Effector memory CD4-positive, alpha-beta T cell (primary cell): ENCODE measurements at places on chromosomes 3 and 15.
A peak's percentile ranks its signal among the peaks of the same experiment; 100 is the strongest.

DNA sequence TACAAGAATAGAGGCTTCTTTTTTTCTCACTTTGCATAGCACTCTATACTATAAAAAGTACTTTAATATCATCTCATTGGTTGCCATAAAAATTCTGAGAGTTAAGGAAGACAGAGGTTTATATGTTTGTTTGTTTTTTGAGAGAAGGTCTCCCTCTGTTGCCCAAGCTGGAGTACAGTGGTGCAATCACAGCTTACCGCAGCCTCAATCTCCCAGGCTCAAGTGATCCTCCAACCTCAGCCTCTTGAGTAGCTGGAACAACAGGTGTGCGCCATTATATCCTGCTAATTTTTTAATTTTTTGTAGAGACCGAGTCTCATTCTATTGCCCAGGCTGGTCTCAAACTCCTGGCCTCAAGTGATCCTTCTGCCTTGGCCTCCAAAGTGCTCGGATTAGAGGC lies 250.2 kb downstream of the LPP start:
- no peak for DNase-seq

GRCh38 chr15:43105077-43105736 lies 631 bp downstream of the UBR1 start:
- no peak for DNase-seq

DNA sequence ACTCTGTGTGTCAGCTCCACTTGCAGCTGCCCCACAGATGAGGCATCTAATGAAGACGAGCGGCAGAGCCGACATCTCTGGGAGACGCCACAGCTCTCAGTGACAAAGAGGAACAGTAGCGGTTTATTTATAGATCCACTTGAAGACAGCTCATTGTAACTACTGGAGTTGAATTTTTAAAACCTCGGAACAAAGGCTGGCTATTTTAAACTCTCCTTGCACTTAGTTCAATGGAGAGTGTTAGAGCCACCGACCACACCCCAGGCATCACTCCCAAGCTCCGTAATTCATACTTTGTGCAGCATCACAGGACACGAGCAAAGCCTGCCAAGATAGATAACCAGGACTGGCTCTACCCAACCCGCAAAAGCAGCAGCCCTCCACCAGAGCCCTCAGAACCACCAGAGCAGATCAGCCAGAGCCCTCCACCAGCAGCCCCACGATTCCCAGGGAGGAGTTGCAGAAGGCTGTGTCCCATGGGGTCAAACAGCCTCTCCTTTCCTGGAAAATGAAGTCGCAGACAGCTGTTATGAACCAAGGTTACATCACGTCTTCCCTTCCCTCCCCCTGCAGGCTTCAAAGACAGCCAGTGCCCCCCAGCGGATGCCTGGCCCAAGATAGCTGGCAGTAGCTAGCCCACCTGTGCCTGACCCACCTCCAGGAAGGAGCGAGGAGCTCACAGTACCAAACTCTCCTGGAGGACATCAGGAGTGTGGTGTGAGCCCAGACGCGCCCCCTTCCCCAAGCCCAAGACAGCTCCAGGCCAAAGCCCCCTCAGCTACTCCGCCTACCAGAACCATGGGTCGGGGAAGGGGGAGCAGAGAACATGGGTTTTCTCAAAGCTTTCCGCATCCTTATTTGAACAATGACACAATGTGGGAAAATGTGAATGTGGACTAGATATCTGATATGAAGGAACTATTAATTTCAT lies 45.7 kb downstream of the POC1A start:
- no peak for DNase-seq

DNA sequence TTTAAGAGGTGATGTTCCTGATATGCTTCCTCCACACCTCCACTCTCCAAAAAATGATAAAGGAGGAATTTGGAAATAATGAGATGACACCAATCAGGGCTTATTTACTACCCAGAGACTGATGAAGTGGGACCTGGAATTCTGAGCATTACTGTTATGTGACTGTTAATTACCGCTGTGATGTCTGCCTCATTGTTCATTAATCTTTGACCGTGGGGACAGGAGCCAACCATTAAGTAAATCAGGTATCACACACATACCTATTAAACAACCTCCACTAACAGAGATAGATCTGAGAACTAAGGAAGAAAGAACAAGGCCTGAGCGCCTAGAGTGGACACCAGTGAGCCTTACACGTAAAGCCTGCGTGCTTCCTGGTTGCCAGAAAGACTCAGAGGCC lies 37.7 kb downstream of the ABHD5 start:
- DNase-seq = no peak

GRCh38 chr3:79184251-79184650 lies 583.5 kb downstream of the ROBO1 start:
- DNase-seq = no peak

GRCh38 chr3:190533511-190534281 lies 19.8 kb downstream of the IL1RAP start:
- no peak for DNase-seq

DNA sequence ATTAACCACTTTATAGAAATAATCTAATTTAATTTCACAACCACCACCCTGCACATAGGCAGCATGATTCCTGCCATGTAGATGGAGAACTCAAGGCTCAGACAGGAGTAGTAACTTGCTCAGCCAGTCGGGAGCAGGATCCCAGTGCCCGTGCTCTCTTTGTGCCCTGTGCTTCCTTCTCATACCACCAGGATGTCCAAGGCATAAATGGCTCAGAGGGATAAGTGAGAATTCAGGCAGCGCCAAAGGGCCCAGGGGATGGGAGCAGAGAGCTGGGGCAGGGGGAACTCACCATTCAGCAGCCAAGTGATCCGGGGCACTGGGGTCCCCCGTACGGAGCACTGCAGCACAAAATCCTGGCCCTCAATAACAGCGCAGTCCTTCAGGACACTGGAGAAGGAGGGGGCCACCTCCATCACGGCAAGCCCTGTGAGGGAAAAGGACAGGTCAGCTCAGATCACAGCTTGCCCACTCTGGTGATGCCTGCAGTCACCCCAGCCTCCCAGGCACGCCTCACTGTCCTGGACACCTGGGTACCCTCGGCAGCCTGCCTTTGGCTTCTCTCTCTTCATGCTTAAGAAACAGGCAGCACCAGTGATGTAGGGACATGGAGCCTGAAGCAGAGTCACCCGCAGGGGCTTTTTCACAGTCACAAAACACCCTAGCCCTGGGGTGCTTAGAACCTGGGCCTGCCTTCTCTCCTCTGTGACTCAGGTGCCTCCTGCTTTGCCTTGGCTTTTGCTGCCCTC lies 141.0 kb upstream of the HACD2 start:
- no peak for DNase-seq

DNA sequence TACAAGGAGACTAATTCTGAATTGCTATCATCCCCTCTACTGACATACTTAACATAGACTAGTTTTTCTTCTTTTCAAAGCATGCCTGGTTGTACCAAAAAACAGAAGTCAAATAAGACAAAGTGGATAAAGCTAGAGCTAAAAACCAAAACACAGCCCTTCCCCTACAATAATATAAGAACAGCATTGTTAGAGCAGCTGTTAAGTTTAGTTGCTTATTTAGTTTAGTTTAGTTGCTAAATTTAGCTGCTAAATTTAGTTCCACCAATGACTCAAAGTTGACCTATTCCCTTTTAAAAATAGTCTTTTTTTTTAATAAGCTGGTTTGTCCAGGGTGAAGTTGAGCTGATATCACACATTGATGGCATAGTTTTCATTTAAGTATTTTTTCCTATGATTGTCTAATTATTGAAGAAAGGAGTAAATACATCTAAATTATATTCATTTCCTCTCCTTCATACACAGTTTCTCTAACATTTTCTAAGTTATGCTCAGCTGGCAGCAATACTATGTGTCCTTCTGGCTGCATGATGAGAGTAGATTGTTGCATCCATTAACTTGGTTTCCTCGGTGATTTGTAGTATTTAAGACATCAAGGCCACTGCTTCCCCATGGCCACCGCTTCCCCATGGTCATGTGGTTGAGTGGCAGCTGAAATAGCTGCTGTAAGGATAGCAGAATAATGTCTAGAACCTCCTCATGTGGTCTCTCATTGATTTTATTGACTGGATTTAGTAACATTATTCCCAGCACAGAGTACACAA lies 718.6 kb upstream of the NECTIN3 start:
- no peak for DNase-seq

GRCh38 chr3:69205385-69205784 lies 83.0 kb upstream of the LMOD3 start:
- DNase-seq = no peak

- no peak for DNase-seq
Observed at GRCh38 chr15:63233667-63234423, 43.6 kb upstream of the APH1B start.

DNA sequence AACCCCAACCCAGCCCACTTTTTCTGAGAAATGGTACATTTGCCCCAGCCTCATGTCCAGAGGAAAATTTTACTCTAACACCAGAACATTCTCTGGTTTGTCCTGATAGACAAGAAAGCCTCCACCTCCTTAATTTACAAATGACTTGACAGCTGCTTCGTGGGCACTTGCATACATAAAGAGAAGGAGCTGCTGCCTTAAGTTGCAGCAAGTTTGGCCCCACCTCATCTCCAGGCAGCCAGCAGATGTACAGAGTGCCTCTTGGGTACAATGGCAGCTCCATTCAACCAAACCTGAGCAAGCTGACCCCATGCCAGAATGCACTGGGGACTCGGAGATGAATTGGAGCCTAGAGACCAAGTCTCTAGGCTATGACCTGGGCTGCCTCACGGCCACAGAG lies 6.2 kb upstream of the H1-8 start:
- no peak for DNase-seq

- peak; percentile 12 for DNase-seq
Observed at GRCh38 chr15:71114887-71115566, at the start of gene THSD4. TSS of gene THSD4 (plus strand) at chr15:71115471.

- DNase-seq = no peak
Observed at GRCh38 chr3:73787620-73788019, 162.9 kb upstream of the PDZRN3 start.

GRCh38 chr3:97958796-97959195 lies 13.4 kb downstream of the RIOX2 start:
- DNase-seq = no peak

- DNase-seq = no peak
Observed at GRCh38 chr15:69099941-69100340, 60.5 kb upstream of the GLCE start.

- no peak for DNase-seq
Observed at GRCh38 chr3:183279371-183279770, 26.3 kb downstream of the B3GNT5 start.
